OCI-M1 (cell line): ENCODE measurements at places on chromosomes 12 and 14.

GRCh38 chr12:122184517-122184916, 1.6 kb downstream of the LRRC43 start:
- no peak for DNase-seq

DNA sequence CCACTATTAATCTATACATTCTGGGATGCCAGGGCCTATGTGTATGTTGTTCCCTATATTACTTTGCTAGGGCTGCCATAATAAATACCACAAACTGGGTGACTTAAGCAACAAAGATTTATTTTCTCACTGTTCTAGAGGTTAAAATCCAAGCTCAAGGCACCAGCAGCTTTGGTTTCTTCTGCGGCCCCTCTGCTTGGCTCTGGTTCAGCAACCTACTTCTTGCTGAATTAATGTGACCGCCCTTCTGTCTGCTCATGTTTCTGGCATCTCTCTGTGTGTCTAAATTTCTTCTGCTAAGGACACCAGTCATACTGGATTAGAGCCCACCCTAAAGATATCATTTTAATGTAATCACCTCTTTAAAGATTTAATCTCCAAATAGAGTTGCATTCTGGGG, 84.7 kb downstream of the ZNF664 start:
- DNase-seq, result no peak

GRCh38 chr14:30820674-30821073, 53.7 kb upstream of the COCH start:
- no peak for DNase-seq

GRCh38 chr12:123421314-123421713, 15.2 kb downstream of the RILPL2 start:
- DNase-seq, result no peak

- no peak for DNase-seq
These were observed 64.8 kb downstream of the HECTD4 start for GRCh38 chr12:112317481-112317880.

DNA sequence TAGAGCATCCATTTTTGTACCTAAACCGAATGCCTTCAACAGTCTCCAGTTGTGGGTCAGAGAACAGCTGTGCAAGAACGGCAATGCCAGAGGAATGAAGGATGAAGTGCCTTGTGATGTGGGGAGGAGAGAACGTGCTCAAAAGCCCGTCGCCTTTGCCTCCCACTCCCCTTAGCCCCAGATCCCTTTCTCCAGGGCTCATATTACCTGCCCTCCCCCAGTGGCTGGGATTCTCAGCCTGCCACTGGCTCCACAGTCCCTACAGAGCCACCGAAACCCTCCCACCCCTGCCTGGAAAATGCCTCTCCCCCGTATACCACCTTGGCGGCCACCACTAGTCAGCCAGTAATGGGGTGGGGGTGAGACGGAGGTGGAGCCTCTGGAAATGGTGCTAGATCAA, 158.5 kb downstream of the ZFP36L1 start:
- no peak for DNase-seq

DNA sequence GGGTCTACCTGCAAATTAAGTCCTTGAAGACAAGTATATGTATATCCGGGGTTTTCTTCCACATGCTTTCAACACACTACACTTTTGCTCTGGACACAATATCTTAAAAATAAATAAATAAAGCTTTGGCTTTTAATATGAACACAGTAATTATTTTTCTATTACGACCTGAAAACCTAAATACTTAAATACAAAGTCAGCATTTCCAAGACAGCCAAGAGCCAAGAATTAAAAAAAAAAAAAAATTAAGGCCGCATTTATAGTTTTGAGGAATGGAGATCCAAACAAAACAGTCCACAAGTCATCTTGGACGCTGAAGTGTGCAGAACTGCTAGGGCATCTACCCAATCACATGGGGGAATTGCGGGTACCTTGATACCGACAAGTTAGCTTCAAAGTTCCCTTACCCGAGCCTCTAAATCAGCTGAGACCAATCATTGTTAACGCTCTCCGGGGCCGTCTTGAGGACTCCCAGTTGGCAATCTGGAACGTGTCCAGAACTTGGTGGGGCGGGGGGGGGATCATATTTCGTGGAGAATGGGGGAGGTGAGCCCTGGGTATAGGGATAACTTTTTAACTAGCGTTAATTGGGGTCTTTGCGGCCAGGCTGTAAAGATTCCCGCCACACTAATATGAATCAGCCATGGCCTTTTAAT, 731 bp upstream of the PCNX4 start:
- DNase-seq, result peak; percentile 80

- DNase-seq, result no peak
These were observed 20.6 kb upstream of the EML1 start for GRCh38 chr14:99772371-99773283.

GRCh38 chr12:42277396-42278127, 39.5 kb upstream of the YAF2 start:
- DNase-seq, result no peak

- DNase-seq, result no peak
These were observed 3.0 kb downstream of the TNFAIP2 start for GRCh38 chr14:103126088-103126872.

- no peak for DNase-seq
These were observed 21.8 kb downstream of the NCKAP5L start for GRCh38 chr12:49806321-49806813.

DNA sequence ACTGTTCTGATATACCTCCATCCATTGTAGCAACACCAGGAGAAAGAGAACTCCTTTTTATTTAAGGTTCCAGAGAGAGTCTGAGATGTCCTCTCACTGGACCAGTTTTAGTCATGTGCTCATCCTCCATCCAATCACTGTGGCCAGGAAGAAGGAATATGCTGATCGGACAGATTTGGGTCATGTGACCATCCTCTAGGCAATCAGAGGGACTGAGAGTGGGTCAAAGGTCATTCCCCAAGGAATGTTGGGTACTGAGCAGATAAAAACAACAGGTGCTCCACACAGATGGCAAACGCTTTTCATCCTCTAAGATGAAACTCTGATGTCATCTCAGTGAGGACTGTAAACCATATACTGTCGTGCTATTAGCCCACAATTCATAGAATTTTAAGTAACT, 28.8 kb upstream of the RPH3A start:
- DNase-seq, result no peak
